GM10248 (cell line): ENCODE measurements at places on chromosomes 5 and 9.

DNA sequence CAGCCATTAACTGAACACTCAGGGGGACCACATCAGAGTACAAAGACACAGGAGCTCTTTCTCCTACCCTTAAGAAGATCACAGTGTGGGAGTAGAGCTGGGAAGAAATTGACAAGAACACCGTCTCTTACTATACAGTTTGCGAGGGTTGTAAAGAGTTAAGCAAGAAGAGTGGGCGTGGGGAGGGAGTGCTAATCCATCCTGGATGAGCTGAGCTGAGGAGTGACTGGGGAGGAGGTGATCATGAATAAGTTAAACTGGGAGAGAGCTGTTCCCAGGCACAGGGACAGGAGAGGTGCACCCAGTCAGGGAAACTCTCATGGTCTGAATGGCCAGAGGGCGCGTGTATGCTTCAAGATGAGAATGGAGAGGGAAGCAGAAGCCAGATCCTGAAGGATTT lies 17.2 kb downstream of the TAF1L start:
- DNase-seq = no peak

GRCh38 chr5:95070866-95071265 lies 214.0 kb downstream of the MCTP1 start:
- no peak for DNase-seq

DNA sequence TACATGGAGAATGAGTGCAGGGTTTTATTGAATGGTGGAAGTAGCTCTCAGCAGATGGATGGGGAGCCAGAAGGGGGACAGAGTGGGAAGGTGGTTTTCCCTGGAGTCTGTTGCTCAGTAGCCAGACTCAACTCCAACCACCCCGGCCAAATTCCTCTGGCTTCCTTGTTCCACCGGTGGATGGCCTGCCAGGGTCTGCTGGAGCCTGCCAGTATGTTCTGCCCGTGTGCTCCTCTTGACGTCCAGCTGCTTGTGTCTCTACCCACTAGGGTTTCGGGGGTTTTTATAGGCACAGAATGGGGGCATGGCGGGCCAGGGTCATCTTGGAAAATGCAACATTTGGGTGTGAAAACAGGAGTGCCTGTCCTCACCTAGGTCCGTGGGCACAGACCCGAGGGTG lies 51.4 kb upstream of the KLF9 start:
- no peak for DNase-seq

GRCh38 chr5:132435886-132436285 lies 54.7 kb downstream of the IRF1 start:
- DNase-seq = no peak

DNA sequence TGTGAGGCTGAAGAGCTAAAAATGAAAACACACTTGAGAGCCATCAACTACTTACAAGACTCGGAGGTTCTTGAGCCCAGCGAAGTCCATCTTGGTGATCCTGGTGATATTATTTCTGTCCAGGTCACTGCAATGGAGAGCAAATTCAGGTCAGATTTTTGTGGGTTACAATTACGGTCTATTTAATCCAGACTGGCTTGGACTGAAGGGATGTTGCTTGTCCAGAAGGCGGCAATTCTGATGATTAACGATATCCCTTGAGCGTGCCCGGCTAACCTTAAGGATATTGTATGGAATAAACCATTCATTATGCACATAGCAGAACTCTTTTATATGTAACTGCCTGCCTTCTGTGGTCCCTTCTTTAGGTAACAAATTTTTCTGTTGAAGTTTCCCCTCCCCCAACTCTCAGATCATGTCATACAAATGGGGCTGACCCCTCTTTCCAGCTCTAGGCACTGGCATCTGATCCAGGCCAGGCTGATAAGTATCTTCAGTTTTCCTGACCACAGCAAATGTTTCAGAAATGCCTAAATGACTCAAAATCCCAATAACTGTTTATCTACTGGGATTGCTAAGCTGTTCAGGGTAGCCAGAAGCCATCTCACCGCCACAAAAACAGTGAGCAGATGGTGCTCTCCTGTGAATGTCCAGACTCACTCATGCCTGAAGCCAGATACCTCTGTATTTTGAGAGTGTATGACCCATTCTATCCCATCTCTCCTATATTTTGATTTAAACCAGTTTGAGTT lies 49.4 kb downstream of the SLIT3 start:
- DNase-seq = no peak

- no peak for DNase-seq
These were observed 57.5 kb downstream of the SIL1 start for GRCh38 chr5:139140591-139141071.

DNA sequence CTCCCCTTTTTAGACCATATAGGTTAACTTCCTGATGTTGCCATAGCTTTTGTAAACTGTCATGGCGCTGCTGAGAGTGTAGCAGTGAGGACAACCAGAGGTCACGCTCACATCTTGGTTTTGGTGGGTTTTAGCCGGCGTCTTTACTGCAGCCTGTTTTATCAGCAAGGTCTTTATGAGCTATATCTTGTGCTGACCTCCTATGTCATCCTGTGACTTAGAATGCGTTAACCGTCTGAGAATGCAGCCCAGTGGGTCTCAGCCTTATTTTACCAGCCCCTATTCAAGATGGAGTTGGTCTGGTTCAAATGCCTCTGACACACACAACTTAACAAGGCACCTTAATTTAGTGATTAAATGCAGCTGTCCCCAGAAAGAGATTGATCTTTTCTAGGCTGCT lies 23.9 kb upstream of the KDM4C start:
- no peak for DNase-seq

DNA sequence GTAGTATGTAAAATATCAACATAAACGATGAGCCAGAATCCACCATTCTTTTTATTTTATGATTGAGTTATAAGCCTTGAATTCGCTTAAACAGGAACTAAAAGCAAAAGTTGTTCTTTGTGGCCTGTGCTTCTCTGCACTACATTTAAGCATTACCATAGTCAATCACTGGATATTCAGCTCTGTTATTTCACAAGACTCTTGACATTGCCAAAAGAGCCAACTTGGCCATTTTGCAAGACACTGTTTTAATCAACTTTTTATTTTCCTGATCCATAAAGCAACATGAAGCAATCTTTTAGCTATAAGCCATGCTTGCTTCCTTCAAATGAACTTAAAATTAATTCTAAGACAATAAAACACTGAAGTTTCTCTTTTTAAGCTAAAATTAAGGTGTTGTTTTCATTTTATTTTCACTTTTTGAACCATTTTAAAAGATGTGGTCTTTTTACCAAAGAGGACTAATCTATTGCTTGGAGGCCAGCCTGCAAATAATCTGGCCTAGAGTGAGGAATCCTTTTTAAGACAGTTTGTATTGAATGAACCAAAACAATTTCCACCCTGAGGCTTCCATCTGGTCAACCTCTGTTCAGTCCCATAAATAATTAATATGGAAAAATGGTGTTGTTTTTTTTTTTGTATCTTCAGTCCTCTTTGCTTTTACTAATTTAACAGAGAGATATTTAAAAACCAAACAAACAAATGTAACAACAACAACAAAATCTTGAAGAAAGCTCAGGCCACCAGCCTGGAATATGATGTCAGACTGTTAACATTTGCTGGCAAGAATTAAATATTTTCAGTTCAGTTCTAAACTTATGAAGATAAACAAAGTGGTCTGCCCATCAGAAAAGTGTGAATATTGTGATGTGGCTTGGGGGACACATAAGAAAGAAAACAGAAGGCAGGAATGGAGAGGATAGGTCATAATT lies 274.4 kb downstream of the MARCHF11 start:
- DNase-seq = no peak

DNA sequence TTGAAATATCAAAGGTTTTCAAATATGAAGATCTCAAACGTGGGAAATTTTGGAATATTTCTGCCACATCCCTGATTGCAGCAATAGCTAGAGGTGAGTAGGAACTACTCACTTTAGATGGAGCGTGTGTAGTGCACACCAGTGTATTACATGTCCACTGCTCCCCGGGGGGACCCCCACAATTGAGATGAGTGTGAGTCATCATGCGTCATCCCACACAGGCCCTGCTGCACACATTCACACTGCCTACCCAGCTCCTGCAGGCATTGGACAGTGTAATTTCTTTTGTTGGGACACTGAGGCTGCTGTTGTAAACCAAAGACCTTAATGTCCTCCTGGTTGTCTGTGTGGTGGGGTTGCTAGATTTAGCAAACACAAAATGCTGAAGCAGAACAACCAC lies 280.0 kb downstream of the GAS1 start:
- DNase-seq = no peak

DNA sequence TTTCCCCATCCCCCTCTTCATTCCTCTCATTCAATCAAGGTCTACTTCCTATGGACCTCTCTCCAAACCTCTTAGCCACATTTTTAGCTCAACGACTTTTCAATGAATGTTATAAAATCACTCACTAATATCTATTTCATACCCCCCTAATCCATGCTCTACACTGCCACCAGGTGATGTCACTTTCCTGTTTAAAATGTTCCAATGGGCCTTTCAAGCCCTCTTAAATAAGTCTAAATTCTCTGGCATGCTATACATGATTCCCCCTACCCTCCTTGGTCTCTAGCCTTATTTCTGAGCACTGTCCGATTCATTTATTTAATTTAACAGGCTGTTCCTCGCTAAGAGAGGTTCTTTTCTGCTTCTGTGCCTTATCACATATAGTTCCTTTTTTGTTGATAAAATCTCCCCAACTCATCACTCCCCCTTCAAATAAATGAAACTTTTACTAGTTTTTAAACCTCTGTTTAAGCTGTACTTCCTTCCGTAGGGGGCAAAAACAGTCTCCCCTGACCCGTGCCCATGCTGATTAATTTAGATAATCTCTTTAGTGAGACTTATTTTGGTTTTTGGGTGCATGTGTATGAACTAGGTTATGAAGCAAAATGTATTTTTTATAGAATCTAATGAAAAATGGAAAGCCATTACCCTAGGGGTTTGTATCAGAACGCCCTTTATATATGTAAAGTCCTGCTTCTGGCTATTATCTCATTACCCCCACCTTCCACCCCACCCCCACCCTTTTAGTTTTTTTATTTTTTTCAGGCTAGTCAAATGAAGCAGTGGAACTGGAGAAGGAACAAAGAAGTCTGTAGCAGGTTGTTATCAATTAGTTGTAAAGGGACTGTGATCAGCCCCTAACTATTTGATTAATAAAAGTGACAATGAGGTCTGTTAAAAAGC lies 9.0 kb downstream of the ABHD17B start:
- no peak for DNase-seq

DNA sequence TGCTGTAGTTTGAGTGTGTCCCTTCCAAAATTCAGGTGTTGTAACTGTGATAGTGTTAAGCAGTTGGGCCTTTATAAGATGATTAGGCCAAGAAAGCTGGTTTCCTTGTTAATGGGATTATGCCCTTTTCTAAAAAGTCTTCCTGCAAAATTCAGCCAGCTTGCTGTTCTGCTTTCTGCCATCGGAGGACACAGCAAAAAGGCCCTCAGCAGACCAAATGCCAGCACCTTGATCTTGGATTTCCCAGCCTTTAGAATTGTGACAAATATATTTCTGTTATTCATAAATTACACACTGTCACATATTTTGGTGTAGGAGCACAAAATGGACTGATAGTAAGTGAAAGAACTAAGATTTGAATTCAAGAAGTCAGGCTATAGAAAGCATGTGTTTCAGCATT lies 203.2 kb downstream of the IZUMO3 start:
- DNase-seq = no peak

- DNase-seq = no peak
These were observed 9.9 kb downstream of the C9orf40 start for GRCh38 chr9:74942801-74943200.

GRCh38 chr5:175741556-175741955 lies 83.7 kb downstream of the HRH2 start:
- no peak for DNase-seq

DNA sequence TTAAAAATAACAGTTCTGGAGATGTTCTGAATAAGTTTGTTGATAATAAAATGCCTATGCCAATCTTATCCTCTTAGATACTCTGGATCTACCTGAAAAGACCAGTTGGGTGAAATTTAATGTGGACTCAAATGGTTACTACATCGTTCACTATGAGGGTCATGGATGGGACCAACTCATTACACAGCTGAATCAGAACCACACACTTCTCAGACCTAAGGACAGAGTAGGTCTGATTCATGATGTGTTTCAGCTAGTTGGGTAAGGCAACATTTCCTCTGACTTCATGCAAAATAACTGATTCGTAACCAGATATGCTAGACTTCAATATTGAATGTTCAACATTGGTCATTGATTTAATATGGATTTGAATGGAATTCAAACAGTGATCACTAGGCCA lies 27.0 kb downstream of the ERAP2 start:
- no peak for DNase-seq

DNA sequence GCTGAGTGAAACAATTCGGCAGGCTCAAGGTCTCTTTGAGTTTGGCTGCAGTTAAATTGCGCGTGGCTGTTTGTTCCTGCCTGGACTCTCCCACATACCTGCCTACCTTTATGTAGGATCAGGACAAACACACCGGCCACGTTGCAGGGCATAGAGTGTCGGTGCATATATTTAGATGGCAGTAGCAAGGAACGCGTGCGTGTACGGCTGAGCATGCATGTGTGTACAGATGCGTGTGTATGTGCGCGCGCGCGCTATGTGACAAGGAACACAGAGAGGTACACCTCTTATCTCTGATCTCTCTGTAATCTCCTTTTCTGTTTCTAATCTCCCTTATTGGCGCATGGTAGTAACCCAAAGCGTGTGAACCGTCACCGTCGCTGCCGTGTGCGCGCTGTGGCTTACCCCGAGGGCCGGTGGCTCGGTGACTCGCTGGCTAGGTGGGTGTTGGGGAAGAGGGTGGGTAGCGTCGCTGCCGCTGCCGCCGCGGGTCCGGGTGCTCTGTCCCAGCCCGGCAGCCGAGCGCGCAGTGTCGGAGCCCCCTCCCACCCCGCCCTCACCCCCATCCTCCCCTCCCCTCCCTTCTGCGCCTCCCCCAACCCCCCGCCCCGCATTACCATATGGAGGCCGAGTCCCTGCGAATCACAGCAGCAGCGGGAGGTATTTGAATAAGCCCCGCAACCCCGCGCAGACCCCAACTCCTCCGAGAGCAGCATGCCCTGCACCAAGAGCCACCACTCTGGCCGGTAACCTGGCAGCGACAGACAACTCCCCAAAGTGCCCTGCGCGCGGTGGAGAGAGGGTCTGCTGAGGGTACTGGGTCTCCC lies 204.8 kb downstream of the MEF2C start:
- no peak for DNase-seq

- DNase-seq = no peak
These were observed 26.1 kb upstream of the FCN1 start for GRCh38 chr9:134943836-134944235.

DNA sequence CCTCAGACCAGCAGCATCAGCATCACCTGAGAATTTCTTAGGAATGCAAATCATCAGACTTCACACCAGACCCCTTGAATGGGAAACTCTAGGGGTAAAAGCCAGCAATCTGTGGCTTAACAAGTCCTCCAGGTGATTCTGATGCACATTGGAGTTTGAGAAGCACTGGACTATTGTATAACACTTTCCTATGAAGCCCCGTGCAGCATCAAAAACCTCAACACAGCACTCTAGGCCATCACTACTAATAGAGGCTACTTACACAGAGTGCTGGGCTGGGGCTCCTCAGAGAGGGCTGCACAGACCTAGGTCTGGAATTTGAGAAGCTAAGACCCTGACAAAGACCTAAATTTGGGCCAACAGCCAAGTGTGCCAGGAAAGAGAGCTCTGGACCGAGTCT lies 95.7 kb upstream of the ARAP3 start:
- DNase-seq = no peak

- no peak for DNase-seq
These were observed 25.3 kb downstream of the MACIR start for GRCh38 chr5:103283869-103284268.

- no peak for DNase-seq
These were observed 306.5 kb downstream of the MAN2A1 start for GRCh38 chr5:109996246-109996645.

- no peak for DNase-seq
These were observed 397.8 kb downstream of the EFNA5 start for GRCh38 chr5:107272954-107273353.
